ENCODE measurements at places on chromosomes 4 and X.

- DNase-seq = no peak
These were observed 21.9 kb upstream of the MAD2L1 start for GRCh38 chr4:120088507-120088906.

DNA sequence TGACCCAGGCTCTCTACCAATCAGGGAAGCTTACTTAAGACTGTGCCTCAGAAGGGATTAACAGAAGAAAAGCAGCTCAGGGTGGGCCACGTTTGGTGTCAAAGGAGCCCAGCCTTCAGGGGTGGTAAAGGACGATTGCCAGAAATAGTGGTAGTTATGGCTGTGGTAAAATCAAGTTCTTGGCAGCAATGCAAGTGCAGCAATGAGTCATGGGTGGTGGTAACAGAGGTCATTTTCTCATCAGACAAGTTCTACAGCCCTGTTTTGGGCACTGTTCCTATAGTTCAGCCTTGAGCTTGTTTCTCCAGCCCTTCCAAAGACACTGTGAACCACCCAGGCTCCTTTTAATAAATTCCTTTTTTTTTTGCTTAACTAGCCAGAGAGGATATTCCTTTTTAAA lies 120.3 kb downstream of the EFHC2 start:
- no peak for DNase-seq

- no peak for DNase-seq
These were observed 13.3 kb upstream of the ABRAXAS1 start for GRCh38 chr4:83498187-83498586.

DNA sequence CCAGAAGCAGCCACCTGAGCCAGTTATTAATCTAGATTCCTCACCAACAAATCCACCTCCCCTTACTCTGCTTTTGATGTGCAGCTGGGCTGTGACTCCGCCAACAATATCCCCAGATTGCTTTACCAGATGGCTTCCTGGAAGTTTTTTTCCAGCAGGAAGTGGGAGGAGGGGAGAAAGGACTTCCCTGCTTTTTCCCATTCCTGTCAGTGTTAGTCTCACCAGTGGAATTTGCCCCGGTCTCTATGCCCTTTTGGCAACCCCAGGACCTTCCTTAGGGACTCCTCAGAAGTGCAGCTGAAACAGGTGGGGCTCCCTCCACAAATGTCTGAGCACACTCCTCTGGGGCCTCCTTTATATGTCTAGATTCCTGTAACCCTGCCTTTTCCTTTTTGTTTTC lies 465.2 kb upstream of the IGFBP7 start:
- DNase-seq = no peak

- DNase-seq = peak; percentile 4
These were observed 17.9 kb upstream of the NSUN7 start for GRCh38 chr4:40731792-40732245.

DNA sequence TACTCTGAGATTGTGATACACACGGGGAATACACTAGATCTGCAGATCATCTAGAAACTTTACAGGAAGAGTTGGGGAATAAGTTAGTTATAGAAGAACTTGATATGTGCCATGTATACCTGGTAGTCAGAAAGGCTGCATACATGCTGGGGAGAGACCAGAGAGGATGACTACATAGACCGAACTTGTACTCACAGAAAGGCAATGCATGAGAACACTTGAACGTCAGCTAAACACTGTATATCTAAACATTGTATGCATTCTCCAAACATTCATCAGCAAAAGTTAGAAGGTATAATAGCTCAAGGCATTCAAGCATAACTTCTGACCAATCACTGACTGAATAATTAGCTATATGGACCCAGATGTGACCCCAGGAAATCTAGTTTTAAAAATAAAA lies 78.0 kb upstream of the PDHA2 start:
- DNase-seq = no peak

DNA sequence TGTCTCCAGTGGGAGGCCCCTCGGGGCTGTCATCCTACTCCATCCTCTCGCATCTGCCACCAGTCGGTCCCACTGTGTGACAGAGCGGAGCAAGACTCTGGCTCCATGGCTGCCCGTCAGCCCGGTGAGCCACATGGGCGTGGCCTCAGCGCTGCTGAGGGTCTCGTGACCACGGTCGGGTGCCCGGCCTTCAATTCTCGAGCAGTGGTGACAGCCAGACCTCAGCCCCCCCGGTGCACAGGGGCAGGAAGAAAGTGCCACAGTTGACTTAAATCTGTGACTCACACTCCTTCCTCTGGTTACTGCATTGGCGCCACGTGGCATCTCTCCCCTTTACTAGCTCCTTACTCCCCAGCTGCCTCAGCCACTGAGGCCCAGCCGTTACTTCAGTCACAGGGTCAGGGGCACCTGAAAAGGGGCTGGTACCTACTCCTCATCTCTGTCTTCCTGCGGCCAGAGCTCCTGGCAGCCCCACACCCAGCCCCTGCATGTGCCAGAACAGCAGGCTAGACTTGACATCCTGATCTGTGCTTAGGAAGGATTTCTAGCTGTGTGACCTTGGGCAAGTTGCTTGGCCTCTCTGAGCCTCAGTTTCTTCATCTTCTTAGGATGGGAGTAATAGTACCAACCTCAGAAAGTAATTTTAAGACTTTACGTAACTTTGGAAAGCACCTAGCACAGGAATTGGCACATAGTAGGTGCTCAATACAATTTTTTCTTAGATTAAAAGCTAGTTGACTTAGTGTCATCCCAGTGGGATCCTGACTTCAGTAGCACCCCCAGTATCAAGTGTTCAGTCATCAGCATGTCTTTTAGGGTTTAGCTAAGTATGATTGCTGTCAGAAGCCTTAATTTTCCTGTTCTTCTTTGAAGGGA lies 66.1 kb downstream of the TNIP2 start:
- DNase-seq = peak; percentile 21

GRCh38 chr4:106602711-106603110 lies 234.1 kb upstream of the GIMD1 start:
- DNase-seq = no peak

All from CD4-positive, alpha-beta T cell treated with Interleukin-4 for 4 hours (primary cell).